ENCODE measurements at places on chromosomes 2 and 18.
A peak's percentile ranks its signal among the peaks of the same experiment; 100 is the strongest.

GRCh38 chr2:64019083-64019974, at the start of gene VPS54:
TSS of gene VPS54 (minus strand) at chr2:64019428. CDS start at chr2:63983999, 35,429 bp downstream.
- peak; percentile 86 for DNase-seq

- no peak for DNase-seq
Observed at GRCh38 chr2:134336352-134336751, 82.5 kb downstream of the MGAT5 start.

GRCh38 chr2:67616749-67617148, 219.6 kb downstream of the ETAA1 start:
- DNase-seq = no peak

DNA sequence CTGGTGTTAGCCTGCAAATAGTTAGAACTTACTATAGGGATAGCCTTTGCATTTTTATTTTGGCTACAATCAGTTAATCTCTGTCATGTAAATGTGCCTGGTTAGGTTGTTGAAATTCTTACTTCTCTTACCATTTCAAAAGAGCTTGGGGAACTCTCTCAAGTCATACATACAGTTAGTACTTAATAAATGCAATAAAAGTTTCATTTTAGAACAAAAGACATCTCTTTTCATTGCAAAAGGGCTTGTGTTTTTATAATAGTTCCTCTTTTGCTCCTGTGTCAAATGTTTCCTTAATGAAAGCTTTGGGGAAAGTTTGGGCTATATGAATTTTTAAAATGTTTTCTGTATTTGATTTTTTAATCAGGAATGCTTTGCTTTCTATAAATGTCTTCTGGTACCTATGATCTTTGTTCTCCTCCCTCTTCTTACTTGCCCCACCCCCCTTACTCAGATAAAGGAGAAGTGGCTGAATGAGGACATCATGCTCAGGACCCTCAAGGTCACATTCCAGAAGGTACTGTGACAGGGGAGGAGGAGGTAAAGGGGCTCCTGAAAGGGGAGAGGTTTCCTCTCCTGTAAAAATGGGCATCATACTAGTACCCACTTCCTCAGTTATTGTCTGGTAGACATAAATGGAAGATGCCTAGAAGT, 13.6 kb downstream of the PTPN18 start:
- DNase-seq = no peak

- DNase-seq = peak; percentile 87
Observed at GRCh38 chr18:34493566-34494358, 216.3 kb upstream of the DTNA start.

- no peak for DNase-seq
Observed at GRCh38 chr2:72103690-72104089, 44.0 kb downstream of the CYP26B1 start.

GRCh38 chr2:80407377-80407776, 102.8 kb upstream of the LRRTM1 start:
- DNase-seq = no peak

- no peak for DNase-seq
Observed at GRCh38 chr2:18626256-18626668, 36.9 kb upstream of the NT5C1B start.

- peak; percentile 62 for DNase-seq
Observed at GRCh38 chr2:164495491-164496223, 125.6 kb downstream of the GRB14 start.

GRCh38 chr2:143881246-143881645, 638.7 kb downstream of the ZEB2 start:
- DNase-seq = no peak

DNA sequence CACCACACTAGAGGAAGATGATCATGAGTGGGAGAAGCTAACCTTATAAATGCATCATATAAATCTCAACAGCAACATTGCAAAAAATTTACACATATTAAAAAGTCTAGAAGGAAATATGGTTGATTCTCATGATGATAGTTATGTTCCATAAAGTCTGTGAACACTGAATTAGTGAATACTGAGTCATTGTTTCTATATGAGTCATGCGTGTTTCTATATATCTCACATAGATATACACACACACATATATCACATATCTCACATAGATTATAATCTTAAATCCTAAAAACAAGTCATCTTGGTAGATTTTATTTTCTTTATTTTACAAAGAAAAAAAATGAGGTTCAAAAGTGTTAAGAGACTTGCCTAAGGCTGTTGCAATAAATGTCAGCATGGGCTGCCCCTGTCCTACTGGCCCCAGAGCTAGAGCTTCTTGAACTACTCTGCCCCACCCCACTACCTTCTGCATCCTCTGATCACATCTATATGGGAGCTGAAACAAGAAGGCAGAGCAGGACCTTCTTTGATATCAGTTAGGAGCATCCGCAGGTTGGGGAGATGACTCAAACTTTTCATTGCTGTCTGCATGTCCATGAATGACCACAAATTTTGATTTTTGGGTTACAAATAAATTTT, 81.8 kb upstream of the ADAM23 start:
- DNase-seq = no peak

DNA sequence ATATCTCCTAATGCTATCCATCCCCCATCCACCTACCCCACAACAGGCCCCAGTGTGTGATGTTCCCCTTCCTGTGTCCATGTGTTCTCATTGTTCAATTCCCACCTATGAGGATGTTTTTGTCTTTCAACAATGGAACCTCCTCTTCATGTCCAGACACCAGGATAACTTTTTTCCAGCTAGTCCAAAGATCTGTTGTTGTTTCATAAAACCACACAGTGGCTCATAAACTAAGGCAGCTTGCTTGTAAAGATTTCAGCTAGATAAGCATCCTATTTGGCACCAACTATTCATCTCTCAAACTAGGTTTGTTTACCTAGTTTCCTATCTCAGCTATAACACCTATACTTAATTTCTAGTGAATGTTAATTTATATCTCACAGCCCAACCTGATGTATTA, 937.7 kb downstream of the TRIB2 start:
- no peak for DNase-seq

- DNase-seq = no peak
Observed at GRCh38 chr2:108959401-108959800, 29.6 kb downstream of the EDAR start.

DNA sequence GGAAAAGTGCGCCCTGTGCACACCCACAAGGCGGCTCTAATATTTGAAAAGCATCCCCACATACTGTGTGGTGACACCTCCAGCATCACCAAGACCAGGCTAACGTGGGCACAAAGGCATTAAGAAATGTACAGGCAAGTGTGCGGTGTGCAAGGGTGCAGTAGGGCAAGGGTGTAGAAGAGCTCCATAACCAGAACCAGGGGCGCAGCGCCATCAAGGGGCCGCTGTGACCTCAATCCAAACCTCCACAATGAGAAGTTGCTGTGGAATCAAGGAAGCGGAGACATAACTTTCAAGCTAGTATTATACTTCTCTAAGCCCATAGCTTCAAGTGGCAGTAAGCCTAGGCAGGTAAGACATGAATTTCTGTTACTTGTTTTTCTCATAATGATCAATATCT, 13.0 kb downstream of the L3MBTL4 start:
- DNase-seq = peak; percentile 23

DNA sequence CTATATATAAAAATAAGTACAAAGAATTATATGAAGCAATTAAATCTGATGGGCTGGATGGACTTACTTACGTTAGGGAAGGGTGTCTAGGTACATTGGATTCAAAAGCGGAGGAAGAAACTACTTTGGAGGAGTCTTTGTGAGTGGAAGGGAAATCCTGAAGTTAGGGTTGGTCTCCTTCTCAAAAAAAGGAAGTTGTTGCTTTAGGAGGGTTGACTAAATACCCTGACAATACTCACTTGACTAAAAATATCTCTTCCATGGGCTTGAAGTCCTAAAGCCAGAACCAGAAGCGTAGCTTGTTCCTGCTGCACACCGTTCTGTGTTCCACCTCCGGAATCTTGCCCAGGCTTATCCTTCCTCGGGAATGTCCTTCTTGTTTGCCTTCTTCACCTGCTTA, 143.3 kb upstream of the ZEB2 start:
- no peak for DNase-seq

DNA sequence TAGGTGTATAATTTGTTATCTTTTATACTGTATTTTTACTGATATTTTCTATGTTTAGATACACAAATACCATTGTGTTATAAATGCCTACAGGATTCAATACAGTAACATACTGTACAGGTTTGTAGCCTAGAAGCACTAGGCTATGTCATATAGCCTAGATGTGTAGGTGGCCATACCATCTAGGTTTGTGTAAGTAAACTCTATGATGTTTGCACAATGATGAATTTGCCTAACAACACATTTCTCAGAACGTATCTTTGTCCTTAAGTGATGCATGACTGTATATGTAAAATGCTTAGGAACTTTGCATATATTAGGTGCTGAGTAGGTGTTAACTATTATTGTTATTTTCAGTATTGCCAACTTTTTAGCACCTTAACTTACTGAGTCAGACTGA, 17.3 kb downstream of the UNC80 start:
- peak; percentile 23 for DNase-seq

DNA sequence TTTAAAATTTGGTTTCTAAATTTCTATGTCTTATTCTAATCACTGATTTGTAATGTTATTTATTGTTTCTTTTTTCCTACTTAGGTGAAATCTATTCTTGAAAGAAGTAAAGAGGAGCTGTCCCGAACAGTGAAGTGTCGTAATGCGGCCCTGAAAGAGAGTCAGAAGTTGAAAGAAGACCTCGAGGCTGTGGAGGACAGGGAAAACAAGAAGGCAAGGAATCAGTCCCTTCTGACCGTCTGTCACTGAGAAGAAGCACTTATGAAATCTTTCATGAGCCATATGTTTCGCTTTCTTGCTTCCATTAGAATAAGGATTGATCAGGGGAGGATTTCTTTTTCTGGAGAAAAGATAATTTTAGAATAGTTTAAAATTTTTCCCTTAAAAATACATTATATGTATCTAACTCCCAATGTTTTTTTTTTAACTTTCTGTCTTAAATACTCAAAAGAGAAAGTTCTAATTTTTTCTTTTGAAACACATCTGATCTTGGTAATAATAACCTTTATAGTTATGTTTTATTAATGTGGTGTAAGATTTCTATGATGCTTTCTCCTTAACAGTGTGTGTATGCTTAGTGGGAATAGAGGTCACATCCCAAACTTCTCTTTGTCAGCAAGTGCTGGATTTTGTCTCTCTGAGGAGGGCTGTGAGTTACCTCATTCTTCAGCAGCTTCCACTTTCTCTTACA, 79.0 kb downstream of the CCDC150 start:
- no peak for DNase-seq

DNA sequence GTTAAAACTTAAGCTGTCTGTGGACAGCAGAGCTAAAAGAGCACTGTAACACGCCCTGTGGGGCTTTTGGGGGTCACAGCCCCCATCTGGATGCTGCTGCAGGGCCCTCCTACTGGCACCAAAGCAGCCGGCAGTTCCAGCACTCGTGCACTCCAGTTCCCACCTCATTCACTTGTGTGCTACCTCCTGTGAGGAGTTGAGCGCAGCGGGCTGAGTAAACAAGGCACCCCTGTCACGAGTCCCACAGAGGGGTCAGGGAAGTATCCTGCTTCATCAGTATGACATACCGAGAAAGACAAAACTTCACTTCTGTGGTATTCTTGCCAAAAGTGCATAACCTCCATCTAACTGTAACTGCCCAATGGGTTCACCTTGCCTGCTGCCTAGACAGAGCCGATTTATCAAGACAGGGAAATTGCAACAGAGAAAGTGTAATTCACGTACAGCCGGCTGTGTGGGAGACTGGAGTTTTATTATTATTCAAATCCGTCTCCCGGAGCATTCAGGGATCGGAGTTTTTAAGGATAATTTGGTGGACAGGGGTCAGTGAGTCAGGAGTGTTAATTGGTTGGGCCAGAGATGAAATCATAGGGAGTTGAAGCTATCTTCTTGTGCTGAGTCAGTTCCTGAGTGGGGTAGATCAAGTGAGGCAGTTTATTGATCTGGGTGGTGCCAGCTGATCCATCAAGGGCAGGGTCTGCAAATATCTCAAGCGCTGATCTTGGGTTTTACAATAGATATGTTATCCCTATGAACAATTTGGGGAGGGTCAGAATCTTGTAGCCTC, 41.6 kb downstream of the TMEM17 start:
- DNase-seq = no peak

- no peak for DNase-seq
Observed at GRCh38 chr2:70080610-70081200, 6.6 kb upstream of the PCBP1 start.

- DNase-seq = no peak
Observed at GRCh38 chr2:128428415-128428814, 109.7 kb upstream of the HS6ST1 start.

DNA sequence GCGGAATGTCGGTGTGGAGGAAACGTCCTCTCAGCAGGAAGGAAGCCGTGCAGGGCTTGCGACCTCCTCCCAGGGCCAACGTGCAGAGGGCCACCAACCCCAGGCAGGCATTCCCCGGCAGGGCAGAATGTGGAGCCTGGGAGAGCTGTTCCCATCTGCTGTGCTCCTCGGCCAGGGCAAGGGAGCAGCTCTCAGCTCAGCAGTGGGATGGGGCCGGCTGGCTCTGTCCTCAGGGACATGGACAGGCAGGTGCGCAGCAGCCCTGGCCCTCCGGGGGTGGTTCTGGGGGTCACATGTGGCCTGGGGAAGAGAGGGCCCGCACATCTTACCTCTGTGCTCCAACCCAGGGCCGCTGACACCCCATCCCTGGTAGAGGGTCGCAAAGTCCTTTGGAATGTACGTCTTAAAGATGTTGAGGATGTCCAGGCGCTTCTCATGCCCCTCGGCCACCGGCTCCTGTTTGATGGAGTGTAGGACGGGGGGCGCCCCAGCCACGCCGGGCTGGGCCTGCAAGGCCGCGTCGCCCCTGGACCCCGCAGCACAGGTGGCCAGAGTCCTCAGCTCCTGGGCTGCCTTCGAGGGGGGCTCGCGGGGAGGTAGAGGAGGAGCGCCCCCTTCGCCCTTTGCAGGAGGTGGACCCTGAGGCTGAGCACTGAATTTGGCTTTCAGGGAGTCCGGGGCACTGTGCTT, 116.4 kb downstream of the ZNF516 start:
- DNase-seq = no peak

GRCh38 chr2:50529600-50530218, 502.2 kb downstream of the NRXN1 start:
- DNase-seq = peak; percentile 62

DNA sequence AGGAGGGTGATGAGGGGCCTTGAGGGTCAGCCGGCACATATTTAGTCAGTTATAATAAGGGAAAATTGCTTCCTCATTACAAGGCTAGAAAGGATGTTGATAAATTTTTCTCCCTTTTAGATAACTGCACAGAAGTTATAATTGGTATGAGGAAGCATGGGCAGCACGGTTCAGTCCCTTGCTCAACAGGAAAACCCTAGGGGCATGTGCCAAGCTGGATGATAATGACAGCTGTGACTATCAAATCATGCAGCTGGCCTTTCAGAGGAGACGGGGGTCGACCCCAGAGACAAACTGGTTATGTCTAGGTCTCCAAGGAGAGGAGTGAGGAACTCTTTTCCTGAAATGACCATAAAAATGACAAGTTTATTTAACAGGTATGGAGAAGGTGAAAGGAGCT, 448.1 kb upstream of the VRK2 start:
- no peak for DNase-seq
